Activated CD4-positive, alpha-beta T cell treated with anti-CD3 and anti-CD28 coated beads for 36 hours (primary cell): ENCODE measurements at places on chromosomes 7 and 10.
A peak's percentile ranks its signal among the peaks of the same experiment; 100 is the strongest.

DNA sequence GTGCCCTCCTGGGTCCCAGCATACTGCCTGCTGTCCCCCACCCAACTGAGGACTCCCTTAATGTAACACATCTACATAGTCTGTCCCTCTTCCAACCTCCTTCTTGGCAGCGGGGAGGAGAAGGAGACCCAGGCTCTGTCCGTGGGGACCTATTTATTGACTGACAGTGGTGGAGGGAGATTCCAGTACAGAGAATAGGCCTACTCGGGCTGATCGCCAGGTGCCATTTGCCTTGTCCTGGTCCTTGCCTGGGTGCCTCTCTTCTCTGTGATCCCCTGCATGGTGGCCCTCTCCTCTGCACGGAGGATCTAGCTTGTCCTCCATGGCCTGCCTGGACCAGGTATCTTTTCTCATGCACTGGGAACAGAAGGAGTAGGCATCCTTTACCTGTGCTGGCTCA, 17.0 kb downstream of the GHRHR start:
- DNase-seq = no peak

- DNase-seq = no peak
These were observed 158.5 kb downstream of the DKK1 start for GRCh38 chr10:52472406-52473146.

- DNase-seq = no peak
These were observed 38.7 kb upstream of the KIAA1217 start for GRCh38 chr10:24170199-24170598.

- DNase-seq = no peak
These were observed 697.6 kb downstream of the PHTF2 start for GRCh38 chr7:78496096-78496630.

GRCh38 chr7:73717991-73718405, 1.5 kb downstream of the STX1A start:
- DNase-seq = peak; percentile 89
